ENCODE measurements at places on chromosomes 5 and 9.
A peak's percentile ranks its signal among the peaks of the same experiment; 100 is the strongest.

- no peak for DNase-seq
Measured at GRCh38 chr9:16640649-16641048, 229.8 kb downstream of the BNC2 start.

DNA sequence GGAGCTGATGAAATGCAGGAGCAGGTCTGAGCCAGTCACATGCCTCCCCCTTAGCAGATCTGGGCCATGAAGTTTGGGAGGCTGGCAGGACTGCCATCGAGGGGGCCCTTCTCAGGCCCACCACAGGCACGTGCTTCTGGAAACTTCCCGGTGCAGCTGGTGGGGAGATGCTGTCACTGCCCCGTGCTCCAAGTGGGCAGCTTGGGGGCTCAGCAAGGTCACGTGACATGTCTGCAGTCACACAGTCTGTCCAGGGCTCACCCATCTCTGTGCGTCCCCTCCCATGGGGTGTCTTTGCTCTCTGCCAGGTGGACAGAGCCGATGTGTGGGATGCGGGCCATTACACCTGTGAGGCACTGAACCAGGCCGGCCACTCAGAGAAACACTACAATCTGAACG, 79.4 kb upstream of the ASS1 start:
- DNase-seq = no peak

GRCh38 chr9:37421914-37422288, 595 bp upstream of the GRHPR start:
- no peak for DNase-seq

DNA sequence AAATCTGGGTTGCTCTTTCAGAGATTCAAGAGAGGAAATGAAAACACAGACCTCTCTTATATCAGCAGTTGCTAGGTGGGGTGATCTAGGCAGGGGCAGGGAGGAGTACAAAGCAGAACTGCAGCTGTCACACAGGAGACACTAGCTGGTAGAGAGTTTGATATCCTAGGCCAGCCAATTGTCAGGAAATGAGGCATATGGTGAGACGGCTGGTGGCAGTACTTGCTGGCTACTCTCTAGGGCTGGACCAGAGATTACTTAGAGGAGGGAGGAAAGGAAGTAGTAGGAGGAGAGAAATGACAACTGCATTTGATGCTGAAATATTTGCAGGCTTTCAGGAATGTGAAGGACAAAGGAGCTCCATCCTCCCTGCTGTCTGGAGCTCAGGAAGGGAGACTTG, 113.8 kb downstream of the TRIM32 start:
- no peak for DNase-seq

DNA sequence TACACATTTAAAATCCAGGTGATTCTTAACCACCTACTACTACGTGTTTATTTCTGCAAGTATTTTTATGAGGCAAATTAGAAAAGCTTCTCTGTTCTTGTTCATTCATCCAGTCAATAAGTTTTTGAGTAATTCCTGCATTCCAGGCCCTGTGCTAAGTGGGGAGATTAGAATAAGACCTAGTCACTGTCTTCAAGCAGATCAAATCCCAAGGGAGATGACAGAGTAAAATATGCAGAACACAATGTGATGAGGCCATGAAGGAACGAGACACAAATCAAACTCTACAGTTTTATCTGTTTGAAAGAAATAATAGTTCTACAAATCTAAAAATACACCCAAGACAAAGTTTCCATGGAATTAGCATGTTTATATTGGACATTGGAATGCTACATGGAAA, 158.8 kb downstream of the CEP120 start:
- DNase-seq = no peak

GRCh38 chr9:78298046-78298765, 1.3 kb downstream of the PSAT1 start:
- no peak for DNase-seq

DNA sequence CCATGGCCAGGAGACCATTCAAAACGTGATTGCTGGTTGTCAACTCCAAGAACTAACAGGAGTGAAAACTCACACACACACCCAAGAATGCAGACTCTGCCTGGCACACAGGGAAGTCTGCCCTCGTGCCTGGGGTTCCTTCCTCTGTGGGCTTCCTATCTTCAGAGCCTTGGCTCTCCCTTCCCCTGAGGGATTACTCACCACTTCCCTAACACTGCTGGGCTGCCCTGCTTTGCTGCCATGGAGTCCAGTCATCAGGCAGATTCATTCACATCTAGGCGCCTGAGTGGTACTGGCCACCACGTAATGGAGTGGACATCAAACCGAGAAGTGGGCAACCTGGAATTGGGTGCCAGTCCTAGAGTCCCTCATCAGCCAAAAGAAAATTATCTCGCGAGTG, 76.4 kb upstream of the PRSS3 start:
- no peak for DNase-seq

DNA sequence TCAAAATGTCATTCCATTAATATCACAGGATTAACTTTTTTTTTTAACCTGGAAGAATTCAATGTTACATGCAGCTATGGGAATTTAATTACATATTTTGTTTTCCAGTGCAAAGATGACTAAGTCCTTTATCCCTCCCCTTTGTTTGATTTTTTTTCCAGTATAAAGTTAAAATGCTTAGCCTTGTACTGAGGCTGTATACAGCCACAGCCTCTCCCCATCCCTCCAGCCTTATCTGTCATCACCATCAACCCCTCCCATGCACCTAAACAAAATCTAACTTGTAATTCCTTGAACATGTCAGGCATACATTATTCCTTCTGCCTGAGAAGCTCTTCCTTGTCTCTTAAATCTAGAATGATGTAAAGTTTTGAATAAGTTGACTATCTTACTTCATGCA, 20.6 kb downstream of the PCA3 start:
- no peak for DNase-seq

GRCh38 chr9:117643288-117643654, 60.9 kb upstream of the TLR4 start:
- DNase-seq = no peak

- DNase-seq = peak; percentile 96
Measured at GRCh38 chr9:128081056-128081455, 13.0 kb downstream of the SLC25A25 start.

DNA sequence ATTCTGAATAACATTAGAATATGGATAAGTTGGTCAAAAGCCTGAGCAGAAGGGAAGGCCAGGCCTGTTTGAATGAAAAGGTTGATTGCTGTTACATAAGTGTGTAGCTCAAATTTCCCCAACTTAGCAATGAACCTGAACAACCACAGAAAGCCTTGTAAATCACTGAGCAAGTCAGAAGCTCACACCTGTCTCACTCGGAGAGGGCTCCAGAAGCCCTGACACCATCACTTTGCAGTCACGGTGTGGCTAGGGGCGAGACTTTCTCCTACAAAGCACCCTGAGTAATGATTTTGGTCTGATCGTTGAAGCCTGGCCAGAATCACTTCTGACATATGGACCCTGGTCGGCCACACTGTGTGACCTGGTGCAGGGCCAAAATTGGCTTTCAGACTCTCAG, 62.0 kb downstream of the MTX3 start:
- DNase-seq = no peak

DNA sequence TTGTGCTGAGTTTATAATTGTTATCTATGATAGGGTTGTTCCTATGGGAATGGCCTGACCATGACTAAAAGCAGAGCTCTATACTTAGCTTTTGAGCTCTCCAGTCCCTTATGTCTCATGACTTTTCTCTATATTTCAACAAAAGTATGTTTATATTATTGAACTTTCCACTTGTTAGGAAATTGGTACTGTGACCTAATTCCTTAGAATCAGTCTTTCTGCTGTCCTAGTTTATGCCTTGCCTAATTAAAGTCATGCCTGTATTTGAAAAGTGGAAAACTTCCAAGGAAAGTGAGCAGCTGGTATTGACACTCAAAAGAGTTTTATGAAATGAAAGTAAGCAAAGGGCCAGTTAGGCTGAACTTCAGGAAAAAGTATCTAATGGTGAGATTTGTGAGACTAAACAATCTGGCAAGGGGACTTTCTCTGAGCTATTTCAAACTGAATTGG, 68.6 kb downstream of the XRCC4 start:
- peak; percentile 86 for DNase-seq

DNA sequence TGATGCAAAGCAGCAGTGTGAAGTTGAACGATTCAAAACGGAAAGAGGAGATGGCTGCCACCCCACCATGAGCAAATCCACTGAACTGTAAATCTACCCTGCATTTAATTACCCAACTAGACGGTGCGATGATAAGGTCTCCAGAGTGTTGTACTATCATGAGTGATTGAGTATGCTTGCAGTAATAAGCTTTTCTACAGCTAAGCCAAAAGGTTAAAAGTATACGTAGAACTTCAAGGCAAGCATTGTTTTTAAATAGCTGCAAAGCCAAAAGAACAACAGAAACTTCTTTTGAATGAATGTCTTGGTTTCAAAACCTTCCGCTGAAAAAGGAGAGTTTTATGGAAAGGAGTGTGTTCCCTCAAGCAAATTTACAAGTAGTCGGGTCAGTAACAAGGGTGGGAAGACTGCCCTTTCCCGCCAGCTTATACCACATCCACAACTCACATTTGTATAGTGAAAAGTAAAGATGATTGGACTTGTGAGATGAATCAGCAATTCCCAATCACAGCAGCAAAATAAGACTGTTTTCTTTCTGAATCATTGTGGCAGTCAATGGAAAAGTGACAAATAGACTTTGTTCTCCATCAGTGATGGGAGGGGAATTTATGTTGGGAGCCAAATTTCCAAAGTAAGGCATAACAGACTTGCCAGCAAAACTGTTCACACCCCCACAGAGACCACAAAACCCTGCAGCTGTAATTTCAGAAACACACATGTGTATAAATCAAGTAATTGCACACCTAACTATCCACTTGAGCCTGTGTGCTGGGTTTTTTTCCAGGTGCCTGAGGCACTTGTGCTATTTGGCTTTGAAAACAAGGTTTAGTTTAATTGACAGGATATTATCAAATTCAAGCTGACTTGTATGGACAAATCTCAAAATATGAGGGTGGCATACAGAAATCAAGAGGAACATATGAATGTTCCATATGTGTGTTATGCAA, 407.7 kb upstream of the GRAMD2B start:
- DNase-seq = peak; percentile 21

DNA sequence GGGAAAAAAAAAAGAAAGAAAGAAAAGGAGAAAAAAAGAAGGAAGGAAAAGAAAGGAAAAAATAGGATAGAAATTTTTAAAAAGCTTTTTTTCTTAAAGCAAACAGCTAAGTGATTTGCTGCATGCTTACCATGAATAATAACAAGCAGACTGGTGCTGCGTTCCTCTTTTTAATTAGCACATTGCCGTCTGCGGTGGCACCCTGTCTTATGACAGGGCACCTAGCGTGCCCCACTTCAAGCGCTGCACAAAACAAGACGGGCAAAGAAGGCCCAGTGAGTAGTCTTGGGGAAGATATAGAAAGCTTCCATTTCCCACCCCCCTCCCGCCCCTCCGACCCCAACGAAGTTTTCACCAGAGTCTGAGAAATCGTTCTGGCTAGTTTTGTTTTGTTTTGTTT, 513.9 kb downstream of the ZNF608 start:
- DNase-seq = no peak

- no peak for DNase-seq
Measured at GRCh38 chr9:124863371-124863871, 1.5 kb downstream of the ARPC5L start.

GRCh38 chr5:163978897-163979296, 473.5 kb downstream of the MAT2B start:
- DNase-seq = no peak

- DNase-seq = no peak
Measured at GRCh38 chr5:141758310-141758998, 76.4 kb upstream of the ARAP3 start.

GRCh38 chr9:105496826-105497225, 49.0 kb downstream of the FSD1L start:
- DNase-seq = no peak

- DNase-seq = no peak
Measured at GRCh38 chr5:180077594-180078284, 6.2 kb upstream of the RNF130 start.

DNA sequence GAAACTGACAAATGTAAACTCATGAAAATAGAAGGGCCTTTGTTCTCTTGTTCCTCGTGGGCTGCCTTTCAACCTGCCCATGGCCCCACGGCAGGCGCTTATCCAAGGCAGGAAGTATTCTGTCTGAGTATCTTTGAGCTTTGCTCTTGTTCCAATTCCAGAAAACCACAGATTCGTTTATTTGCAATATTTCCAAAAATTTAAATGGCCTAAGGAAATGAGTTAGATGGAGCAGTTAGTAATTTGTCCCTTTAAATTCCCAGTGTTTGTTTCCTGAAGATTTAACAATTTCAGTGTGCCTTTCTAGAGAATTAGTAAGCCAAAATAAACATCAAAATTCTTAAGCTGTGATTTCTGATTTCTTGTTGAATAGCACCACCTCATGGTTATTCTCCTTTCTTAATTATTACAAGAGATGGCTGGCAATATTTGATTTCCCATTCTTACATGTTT, 299.4 kb upstream of the RASA1 start:
- peak; percentile 47 for DNase-seq

DNA sequence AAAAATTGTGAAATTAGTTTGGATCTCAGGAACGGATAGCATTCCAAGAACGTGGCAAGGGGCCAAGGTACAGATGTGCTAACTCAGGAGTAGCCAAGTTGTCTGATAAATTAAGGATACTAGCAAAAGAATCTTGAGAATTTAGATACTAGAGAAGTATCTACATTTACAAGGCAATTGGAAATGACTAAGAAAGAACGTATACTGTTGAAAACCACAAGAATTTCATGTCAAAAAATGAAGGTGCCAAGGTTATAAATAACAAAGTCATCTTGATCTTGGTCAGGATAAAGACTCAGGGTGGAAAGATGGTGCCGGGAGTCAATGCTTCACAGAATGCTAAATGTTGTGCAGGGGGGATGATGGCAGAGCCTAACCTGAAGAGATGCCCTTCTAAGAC, 19.2 kb downstream of the CAPSL start:
- peak; percentile 95 for DNase-seq

GRCh38 chr9:137095664-137096517, 9.1 kb downstream of the MAN1B1 start:
- no peak for DNase-seq

GRCh38 chr5:32182463-32183063, 8.4 kb upstream of the GOLPH3 start:
- DNase-seq = no peak

DNA sequence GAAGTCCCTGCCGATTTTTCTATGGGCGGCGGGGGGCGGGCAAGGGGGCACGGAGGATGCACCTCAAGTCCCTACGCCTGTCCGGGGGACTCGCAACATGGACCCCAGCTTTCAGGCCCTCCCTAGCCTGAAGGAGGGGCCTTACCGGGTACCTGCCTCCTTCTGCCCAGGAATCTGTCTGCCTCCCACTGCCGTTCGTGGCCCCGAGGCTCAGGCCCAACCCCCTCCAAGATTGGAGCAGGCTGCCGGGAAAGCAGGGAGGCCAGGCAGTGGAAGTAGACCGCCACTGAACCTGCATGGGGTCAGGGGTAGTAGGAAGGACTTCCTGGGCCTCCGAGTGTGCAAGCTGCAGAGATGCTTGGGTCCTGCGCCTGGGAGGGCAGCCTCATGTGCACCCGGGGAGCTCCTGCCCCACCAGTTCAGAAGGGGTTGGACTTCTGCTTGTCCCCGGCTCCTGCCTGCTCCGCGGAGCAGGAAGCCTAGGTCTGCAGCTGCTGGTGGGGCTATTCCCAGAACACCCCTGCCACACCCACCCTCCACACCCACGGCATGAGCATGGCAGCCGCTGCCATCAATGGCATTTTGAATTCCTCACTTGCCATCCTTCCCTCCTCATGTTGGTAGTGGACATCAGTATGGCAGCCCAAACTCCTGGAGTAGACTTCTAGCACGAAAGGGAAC, 1312.7 kb upstream of the ACO1 start:
- no peak for DNase-seq

- no peak for DNase-seq
Measured at GRCh38 chr9:136220017-136220729, 15.2 kb upstream of the LHX3 start.
